Daoy (cell line): ENCODE measurements at places on chromosomes 12 and 14.
A peak's percentile ranks its signal among the peaks of the same experiment; 100 is the strongest.

DNA sequence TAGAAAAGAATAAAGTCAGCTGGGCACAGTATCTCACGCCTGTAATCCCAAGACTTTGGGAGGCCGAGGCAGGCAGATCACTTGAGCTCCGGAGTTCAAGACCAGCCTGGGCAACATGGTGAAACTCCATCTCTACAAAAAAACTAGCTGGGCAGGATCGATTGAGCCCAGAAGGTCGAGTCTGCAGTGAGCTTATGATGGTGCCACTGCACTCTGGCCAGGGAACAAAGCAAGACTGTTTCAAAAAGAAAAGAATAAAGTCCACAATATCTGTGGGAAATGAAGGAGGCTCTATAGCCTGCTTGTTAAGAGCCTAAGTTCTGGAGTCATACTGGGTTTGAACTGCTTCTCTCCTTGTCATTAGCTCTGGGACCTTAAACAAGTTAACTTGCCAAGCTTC, 7.9 kb downstream of the MAPK1IP1L start:
- DNase-seq: no peak

GRCh38 chr12:65152596-65152995, 16.8 kb upstream of the LEMD3 start:
- no peak for DNase-seq

DNA sequence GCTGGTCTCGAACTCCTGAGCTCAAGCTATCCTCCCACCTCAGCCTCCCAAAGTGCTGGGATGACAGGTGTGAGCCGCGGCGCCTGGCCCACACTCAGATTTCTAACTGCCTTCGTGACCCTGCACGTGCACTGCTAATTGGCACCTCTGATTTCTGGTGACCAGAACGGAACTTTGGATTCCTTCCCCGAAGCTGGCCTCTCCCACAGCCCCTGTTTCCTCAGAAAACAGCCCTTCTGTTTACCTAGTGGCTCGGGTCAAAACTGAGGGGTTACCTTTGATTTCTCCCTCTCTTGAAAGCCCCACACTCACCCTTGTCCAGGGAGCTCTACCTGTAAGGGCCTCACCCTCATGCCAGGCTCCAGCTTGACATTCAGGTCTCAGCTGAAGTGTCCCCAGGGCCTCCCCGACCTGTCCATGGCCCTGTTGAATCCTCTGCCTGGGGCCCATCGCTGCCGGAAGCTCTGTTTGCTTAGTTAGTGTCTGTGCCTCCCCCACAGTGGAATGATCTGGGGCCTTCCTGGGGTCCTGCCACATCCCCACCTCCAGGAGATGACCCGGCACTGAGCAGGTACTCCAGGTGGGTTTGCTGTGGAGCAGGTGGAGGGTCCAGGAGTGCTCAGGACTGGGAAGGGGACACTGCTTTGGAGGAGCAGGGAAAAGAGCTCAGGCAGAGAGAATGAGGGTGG, 24.4 kb upstream of the FAM181A start:
- no peak for DNase-seq

DNA sequence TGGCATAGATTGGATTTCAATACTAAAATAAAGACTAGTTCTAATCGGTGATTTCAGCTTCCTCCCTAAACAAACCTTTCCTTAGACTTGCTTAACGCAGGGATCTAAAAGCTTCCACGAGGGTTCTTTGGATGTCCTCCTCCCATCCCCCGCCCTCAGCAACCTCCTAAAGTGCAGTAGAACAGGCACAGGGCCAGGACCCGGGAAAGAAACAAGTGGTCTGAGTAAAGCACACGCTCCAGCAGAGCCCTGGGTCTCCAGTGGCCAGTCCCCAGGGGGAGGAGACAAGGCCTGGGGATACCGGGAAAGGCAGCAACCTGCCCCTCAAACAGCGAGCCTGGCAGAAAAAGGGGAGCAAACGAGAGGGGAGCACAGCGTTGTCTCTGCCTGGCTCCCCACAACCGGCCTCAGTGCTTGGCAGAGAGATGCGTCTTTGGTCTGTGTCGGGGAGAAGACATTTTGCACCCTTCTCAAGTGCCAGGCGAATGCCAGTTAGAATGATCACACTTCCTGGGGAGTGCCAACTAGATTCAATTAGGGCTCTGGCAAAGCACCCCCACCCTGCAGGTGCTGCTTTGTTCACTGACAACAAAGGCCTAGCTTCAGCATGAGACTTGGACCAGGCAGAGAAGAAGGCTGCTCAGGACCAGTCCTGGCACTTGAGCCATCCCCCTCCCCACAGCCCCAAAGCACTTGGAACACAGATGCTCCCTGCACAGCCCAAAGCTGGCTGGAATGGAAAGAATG, 17.1 kb upstream of the SLC6A12 start:
- no peak for DNase-seq

DNA sequence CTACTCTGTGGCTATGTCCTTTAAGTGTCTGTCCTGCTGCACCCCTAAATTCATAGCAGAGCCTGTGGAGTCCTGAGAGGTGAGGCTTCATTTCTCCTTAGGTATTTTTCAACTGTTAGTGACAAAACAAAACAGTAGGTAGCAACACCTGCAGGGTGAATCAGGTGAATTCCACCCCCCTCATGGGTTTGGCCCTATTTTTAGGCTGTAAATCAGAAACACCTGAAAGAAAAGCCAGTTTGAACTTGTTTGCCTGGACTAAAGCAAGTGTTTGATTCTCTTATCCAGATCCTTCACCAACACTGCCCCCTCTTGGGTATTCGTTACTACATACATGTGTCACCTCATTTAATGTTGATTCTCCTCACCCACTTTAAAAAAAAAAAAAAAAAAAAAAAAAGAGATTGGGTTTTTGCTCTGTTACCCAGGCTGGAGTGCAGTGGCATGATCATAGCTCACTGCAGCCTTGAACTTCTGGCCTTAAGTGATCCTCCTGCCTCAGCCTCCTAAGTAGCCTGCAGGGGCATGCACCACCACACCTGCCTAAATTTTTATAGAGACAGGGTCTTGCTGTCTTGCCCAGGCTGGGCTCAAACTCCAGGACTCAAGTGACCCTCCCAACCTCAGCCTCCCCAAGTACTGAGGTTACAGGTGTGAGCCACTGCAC, 10.3 kb downstream of the TBPL2 start:
- DNase-seq: peak; percentile 65

GRCh38 chr14:94952097-94952496, 182.2 kb upstream of the GSC start:
- DNase-seq: no peak

GRCh38 chr12:119082496-119082895, 96.2 kb upstream of the HSPB8 start:
- no peak for DNase-seq

- DNase-seq: no peak
Measured at GRCh38 chr12:96271469-96272199, 77.5 kb downstream of the ELK3 start.

GRCh38 chr12:20282401-20282800, 85.9 kb upstream of the PDE3A start:
- DNase-seq: no peak

- DNase-seq: no peak
Measured at GRCh38 chr12:115946092-115946491, 331.4 kb downstream of the MED13L start.

DNA sequence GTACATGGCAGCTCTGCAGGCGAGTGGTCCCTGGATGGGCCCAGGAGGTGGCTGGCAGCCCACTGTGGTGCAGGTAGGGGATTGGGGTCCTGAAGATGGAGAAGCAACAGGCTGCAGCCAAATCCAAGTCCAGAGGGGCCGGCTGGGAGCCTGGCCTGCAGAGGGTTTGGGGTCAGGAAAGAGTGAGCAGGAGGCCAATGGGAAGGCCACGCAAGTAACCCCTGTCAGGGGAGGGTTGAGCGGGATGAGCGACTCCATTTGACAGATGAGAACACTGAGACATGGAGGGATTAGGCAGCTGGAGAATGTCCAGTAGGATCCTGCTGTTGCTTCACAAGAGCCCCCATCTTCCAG, 136.0 kb downstream of the BCL11B start:
- DNase-seq: no peak

- no peak for DNase-seq
Measured at GRCh38 chr14:66636240-66636639, 128.3 kb downstream of the GPHN start.

DNA sequence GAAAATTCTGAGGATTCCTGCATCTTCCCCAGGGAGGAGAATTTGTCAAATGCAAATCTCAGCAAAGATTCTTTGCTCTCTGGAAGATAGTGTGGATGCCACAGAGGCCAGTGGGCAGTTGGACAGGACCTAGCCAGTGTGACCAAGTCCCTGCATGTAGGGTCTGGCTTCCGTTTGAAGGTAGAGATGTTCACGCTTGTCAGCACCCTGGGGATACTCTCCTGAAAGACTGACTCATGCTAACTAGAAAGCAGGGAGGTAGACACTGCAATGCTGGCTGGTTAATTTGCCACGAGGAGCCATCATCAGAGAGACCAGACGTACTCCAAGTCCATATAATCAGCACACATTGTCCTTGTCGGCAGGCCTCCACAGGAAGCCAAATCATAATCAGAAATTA, 130.1 kb downstream of the SAMD4A start:
- DNase-seq: no peak

DNA sequence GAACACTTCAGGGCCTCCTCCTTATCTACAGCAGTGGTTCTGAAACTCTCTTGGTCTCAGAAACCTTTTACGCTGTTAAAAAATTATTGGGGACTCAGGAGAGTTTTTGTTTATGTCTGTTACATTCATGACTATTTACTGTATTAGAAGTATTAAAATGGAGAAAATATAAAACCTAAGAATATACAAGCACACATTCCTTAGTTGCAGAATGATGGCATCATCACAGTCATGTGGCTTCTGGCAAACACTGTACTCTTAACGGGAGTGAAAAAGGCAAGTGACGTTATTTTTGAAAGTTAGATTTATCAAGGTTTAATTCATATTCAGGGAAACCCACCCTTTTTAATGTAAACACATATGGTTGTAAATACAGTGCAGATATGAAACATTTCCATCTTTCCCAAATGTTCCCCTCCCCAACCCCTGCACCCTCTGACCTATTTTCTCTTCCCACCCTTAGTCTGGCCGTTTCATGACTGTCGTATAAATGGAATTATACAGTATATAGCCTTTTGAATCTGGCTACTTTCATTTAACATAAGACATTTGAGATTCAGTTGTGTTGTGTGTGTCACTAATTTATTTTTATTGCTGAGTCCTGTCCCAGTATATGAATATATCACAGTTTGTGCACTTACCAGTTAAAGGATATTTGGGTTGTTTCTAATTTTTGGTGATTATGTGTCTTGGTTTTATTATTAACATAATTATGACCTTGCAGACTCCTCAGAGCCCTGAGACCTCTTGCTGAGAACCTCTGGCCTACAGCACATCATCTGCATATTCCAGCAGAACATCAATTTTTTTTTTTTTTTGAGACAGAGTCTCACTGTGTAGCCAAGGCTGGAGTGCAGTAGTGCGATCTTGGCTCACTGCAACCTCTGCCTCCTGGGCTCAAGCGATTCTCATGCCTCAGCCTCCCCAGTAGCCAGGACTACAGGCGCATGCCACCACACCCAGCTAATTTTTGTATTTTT, 457.0 kb downstream of the PCNX1 start:
- no peak for DNase-seq
